Effector CD8-positive, alpha-beta T cell (primary cell): ENCODE measurements at places on chromosomes 16 and 17.
A peak's percentile ranks its signal among the peaks of the same experiment; 100 is the strongest.

DNA sequence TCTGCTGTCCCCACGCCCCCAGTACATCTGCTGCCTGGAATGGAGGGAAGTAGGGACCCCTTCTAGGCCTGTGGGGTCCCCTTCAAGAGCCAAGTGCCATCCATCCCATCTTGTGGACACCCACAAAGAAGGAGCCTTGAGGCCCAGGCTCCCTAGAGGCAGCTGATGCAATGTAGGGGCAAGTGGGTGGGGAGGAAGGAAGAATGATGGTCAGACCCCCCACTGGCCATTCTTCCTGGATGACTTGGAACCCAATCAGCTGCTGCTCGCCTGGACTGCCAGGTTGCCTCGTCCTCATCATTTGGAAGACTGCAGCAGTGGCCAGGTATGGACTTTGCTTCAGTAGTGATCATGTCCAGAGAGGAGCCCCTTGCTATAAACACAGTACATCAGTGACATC lies 48.9 kb downstream of the SMPD3 start:
- no peak for DNase-seq

DNA sequence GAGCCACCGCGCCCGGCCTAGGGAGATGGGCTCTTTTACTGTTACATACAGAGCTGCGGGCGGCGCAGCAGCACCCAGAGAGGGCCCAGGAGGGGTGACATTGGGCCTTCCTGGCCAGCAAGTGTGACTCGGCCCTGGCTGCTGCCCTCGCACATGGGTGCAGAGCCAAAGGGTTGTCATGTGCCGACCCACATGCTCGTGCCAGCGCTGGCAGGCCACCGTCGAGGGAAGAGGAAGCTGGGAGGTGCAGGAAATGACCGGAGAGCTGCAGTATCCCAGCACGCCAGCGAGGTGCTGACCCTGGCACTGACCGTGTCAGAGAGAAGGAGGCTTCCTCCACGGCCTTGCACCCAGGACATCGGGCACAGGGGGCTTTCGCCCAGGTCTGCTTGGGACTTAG lies 8.0 kb downstream of the ENDOV start:
- no peak for DNase-seq

- no peak for DNase-seq
These were observed 962.4 kb upstream of the GOT2 start for GRCh38 chr16:59696495-59696894.

- DNase-seq, result no peak
These were observed 24.0 kb upstream of the SSTR5 start for GRCh38 chr16:1048442-1049112.

GRCh38 chr17:58329035-58329809 lies 627 bp upstream of the TSPOAP1 start:
- DNase-seq, result peak; percentile 43

DNA sequence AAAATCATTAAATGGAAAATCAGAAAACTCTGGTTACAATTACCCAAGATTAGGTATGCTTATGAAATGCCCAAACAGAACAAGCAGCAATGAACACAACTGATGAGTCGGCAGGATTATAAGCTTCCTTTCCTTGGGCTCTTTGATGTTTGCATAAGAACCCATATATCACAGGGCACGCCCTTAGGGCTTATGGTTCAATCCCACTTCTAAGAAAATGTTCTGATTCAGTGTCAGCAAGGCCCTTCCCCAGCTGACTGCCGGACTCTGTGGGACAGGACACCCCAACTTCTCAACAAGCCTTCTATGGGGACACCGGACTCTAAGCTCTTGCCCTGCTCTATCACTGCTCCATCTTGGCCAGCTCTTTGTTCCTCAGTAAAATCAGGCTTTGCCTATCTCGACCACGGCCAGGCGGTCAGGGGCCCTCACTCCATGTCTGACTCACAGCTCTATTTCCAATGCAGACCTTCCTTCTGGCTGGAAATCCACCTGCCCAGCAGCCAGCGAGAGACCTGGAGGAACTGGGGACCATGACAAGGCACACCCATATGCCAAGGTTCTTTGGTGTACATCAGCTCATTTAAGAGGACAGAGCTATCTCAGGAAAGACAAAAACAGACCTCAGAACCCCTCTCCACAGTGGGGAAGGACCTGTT lies 26.8 kb downstream of the LITAFD start:
- no peak for DNase-seq

DNA sequence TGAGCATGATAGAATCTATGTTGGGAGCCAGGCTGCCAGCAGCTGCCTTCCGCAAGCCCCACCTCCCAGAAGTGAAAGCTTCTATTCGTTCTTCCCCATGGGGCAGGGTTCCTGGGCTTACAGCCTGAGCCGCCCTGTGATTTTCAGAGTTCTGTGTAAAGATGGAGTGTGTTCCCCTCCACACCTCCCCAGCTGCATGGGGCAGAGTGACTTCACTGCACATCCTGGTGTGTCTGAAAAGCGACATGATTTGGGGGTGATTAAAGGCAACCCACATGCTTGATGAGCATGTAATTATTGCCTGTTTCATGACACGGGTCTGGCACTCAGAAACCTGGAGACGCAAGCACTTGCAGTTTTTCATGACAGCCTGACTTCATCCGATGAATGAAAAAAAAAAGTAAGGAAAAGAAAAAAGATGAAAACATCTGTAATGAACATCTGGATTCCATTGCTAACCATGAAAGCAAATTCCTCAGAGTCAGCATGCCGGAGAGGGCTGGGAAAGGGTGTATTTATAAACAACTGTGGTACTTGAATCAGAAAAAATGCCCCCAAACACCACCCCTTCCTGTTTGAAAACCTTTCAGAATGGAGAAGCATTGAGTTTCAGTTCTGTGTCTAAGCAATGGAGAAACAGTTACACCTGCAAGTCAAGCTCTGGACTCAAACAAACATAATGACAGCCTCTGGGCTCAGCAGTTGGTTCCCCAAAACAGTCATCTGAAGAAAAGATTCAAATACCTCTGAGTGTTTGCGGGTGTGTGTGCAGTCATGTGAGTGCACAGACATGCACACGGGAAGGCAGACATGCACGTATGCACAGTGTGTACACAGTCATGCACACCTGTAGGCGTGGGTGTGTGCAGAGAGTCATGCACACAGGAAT lies 266.0 kb downstream of the ENGASE start:
- DNase-seq, result no peak

GRCh38 chr16:81697616-81698309 lies 81.3 kb upstream of the PLCG2 start:
- no peak for DNase-seq

GRCh38 chr16:69929480-69929879 lies 21.7 kb upstream of the CLEC18A start:
- no peak for DNase-seq

- DNase-seq, result no peak
These were observed 97.0 kb upstream of the RBL2 start for GRCh38 chr16:53337294-53337693.

DNA sequence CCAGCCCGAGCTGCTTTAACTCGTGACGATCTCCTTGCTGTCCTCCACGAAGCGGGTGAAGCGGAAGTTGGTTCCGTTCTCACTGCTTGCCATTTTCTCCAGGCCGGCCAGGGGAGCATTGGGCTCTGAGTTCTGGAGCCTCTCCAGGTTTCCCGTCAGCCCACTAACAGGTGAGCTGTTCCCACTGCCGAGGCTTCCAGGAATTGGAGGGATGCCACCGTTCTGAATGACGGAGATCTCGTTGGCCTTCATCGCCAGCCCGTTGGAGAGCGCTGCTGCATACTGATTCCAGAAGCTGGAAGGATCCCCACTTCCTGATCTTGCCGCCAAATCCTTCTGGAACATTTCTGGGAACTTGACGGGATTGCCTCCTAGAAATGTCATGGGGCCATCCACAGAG lies 14.0 kb downstream of the SALL1 start:
- DNase-seq, result no peak

- no peak for DNase-seq
These were observed 211.7 kb upstream of the CDH5 start for GRCh38 chr16:66154801-66155200.

GRCh38 chr16:11004351-11004750 lies 60.0 kb downstream of the CLEC16A start:
- DNase-seq, result no peak

- no peak for DNase-seq
These were observed 2.0 kb downstream of the TP53I13 start for GRCh38 chr17:29570521-29570920.

DNA sequence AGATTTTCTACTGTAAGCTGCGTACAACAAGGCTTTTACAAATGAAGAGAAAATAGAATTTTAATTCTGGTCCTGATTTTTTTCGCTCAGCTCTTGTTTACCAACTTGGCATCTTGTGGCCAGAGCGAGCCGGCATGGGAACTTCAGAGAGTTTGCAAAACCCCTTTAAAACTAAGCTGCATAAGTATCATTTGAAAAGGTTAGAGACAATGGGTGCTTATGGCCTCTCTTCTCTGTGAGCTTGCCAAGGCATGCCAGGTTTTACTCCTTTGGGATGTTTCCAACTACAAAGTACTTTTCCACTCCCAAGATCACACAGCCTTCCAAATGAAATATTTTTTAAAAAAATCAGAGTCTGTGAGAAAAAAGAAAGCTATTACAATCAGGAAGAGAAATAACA lies 62.4 kb upstream of the FA2H start:
- DNase-seq, result no peak

DNA sequence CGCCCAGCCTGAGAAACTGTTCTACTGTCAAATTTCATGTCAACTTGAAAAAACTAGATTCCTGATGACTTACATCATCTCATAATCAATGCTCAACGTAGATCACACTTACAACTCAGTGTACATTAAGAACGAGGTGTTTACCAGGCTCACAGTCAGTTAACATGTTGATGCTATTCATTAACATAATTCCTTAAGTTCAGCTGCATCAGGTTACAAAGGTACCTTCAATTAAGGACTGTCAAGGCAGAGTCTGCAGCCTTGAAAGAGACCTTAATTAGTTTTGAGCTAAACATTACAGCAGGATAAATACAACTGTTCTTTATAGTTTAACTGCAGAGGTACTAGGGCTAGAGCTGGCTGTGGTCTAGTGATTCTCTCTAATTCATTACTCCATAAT lies 1.9 kb downstream of the GNA13 start:
- no peak for DNase-seq

DNA sequence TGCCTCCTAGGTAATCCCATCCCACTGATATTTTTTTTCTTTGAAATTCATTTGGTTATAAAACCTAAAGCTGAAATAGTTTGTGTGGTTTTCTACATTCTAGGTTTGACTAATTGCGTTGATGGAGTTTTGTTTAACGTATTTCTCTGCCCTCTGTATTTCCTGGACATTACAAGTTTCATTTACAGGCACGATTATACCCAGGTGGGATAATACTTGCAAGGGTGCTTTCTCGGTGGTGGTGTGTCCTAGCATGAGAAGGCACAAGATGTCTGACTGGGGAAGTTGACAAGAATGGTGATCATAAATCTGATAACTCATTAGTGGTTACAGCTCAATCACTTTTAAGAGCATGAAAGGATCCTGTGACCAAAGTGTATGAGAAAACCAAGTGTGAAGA lies 45.0 kb downstream of the DYNLRB2 start:
- DNase-seq, result no peak

GRCh38 chr16:48053418-48053745 lies 102.4 kb downstream of the ABCC12 start:
- DNase-seq, result no peak

GRCh38 chr16:16163571-16163970 lies 59.7 kb downstream of the ABCC6 start:
- no peak for DNase-seq

DNA sequence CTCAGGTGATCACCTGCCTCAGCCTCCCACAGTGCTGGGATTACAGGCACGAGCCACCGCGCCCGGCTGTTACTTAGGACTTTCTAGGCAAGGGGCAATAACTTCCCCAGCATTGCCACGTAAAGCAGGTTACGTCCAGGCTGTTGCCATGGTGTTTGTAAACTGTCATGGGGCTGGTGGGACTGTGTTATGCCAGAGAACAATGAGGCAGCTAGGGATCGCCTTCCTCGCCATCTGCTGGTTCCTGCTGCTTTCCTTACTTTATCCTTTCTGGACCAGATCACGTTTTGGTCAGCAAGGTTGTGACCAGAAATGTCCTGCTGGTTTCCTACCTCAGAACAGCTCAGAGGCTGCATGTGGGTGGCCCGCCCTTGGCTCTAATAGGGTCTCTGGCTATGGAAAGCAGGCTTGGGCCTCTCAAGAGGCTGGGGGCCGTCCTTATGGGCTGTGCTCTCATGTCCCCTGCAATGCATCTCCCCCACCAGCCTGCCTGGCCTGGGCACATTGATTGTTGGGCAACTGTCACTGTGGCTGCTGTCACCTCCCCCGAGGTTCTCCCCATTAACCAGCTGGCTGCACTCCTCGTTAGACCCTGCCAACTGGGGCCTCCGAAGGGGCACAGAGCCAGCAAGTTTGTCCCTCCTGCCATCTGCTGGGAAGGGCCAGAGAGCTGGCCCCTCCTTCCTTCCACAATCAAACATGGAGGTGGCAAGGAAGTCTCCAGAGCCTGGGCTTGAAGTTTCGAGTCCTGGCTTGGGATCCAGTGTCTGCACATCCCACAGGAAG lies 28.2 kb upstream of the ZC3H18 start:
- DNase-seq, result no peak

DNA sequence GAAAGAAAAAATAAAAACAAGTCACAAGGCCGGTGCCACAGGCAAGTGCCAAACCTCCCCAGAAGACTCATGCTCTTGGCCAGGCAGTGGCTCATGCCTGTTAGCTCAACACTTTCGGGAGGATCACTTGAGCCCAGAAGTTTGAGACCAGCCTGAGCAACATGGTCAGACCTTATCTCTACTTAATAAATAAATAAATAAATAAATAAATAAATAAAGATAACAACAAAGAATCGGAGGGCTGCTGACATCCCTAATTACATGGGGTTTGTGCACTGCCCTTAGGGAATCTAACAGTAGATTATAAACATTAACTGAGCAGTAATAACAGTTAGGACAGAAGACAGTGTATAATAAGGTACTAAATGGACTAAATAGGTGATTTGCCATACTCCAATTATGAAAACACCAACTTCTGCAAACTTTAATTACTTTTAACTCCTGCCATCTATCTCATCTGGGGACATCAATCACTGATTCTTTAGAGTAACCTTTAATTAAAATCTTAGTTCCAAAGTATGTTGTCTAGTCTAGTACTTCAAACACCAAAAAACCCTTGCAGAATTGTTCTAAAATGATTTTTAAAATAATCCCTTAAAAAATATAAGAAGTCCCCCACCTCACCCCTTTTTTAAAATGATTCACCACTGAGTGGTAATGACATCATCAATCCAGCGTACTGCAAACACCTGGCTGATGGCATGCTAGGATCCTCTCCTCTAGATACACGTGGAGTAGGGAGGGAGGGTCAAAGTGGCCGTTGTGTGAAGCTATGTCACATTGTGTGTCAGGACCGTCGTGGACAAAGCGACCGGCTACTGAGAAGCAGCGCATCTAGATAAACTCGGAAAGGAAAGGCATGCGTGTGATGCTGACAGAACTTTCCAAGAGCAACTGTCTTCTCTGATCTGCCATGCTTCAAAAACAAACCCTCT lies 28.5 kb downstream of the CYTH1 start:
- DNase-seq, result no peak
